ENCODE measurements at places on chromosomes 4 and X. TPM values are rescaled to one million over a fixed set of nuclear protein-coding genes. Genes with fewer than 3 reads are reported as not detected.

Gene MUC7
- not detected for total RNA-seq

Gene MGAT4D
- not detected for total RNA-seq

Gene F8A1
- total RNA-seq: 2.3 TPM

Gene KCND1
- total RNA-seq: 1.3 TPM

Gene SGMS2
- 63.7 TPM for total RNA-seq

Gene EDA
- 0.26 TPM for total RNA-seq

Gene MRFAP1L1
- total RNA-seq: 41.6 TPM

Gene NPY2R
- not detected for total RNA-seq

Gene TIGD4
- total RNA-seq: under 0.01 TPM

Gene ETDB
- total RNA-seq: not detected

Gene THAP9
- 5.6 TPM for total RNA-seq

Gene PAGE4
- total RNA-seq: not detected

Gene PACRGL
- 23.3 TPM for total RNA-seq

Gene ZFYVE28
- total RNA-seq: 8.2 TPM

Gene SH3BP2
- 9.5 TPM for total RNA-seq

Gene FAM47E
- 1.0 TPM for total RNA-seq

Gene TMPRSS11F
- total RNA-seq: not detected

Gene TCEAL7
- 32.5 TPM for total RNA-seq

Gene UNC5C
- 3.9 TPM for total RNA-seq

Gene SPINK2
- total RNA-seq: not detected

Gene PABPC1L2B
- not detected for total RNA-seq

Gene CTAG2
- total RNA-seq: not detected

Gene CT55
- total RNA-seq: not detected

Gene RBM46
- total RNA-seq: not detected

Gene USP26
- not detected for total RNA-seq

Gene SOD3
- 34.8 TPM for total RNA-seq

Gene COX7B2
- total RNA-seq: not detected

Gene NR3C2
- total RNA-seq: 7.4 TPM

Gene TNIP3
- 0.50 TPM for total RNA-seq

Gene SNX12
- total RNA-seq: 50.3 TPM

Gene RPS6KA6
- total RNA-seq: 3.3 TPM

Gene HTR2C
- total RNA-seq: not detected

Gene UGT2B11
- total RNA-seq: not detected

Gene CNGA1
- not detected for total RNA-seq

Gene PLAC8
- 0.33 TPM for total RNA-seq

Gene NDST4
- not detected for total RNA-seq

Gene UGT2B17
- total RNA-seq: not detected

Gene DMRTC1
- not detected for total RNA-seq

Gene LINC00632
- total RNA-seq: 2.1 TPM

Gene ARHGAP6
- 6.9 TPM for total RNA-seq

Gene SCML1
- 7.7 TPM for total RNA-seq

Gene ADAMTS3
- 2.1 TPM for total RNA-seq

Gene EDA2R
- 21.0 TPM for total RNA-seq

Gene CFAP99
- total RNA-seq: not detected

Gene TMA16
- 21.1 TPM for total RNA-seq

Gene C4orf51
- total RNA-seq: not detected

Gene ASMT
- not detected for total RNA-seq

Gene OPRPN
- total RNA-seq: not detected

Gene UTP14A
- total RNA-seq: 17.5 TPM

Gene GLRB
- total RNA-seq: 25.9 TPM

Gene ADGRG4
- total RNA-seq: not detected

Gene INTU
- total RNA-seq: 9.5 TPM

Gene PRKG2
- 17.5 TPM for total RNA-seq

Gene RBMXL3
- not detected for total RNA-seq

Gene LRCH2
- 12.8 TPM for total RNA-seq

Gene EPGN
- 0.26 TPM for total RNA-seq

Gene TSPYL2
- 9.2 TPM for total RNA-seq

Measured in fibroblast of lung (primary cell).